Activated CD8-positive, alpha-beta memory T cell treated with anti-CD3 and anti-CD28 coated beads, Interleukin-2, amount 10 ng/mL, durations not matched to agents 7 days and 5 days (primary cell): ENCODE measurements at places on chromosomes 12 and 14. TPM values are rescaled to one million over a fixed set of nuclear protein-coding genes. Genes with fewer than 3 reads are reported as not detected.

GRCh38 chr12:56338308-56339157 is at the start of gene IL23A:
Gene IL23A, plus strand, starts transcription at chr12:56338884. Its CDS starts 161 bp downstream, at chr12:56339045.
- DNase-seq = peak; percentile 87

- no peak for DNase-seq
These were observed 24.7 kb upstream of the HDAC7 start for GRCh38 chr12:47844264-47845019.

GRCh38 chr12:123100882-123101281 is 50.0 kb downstream of the PITPNM2 start:
- no peak for DNase-seq

- DNase-seq = no peak
These were observed 24.7 kb upstream of the B4GALNT1 start for GRCh38 chr12:57657744-57658143.

Gene KIF26A
- total RNA-seq = 1.1 TPM

DNA sequence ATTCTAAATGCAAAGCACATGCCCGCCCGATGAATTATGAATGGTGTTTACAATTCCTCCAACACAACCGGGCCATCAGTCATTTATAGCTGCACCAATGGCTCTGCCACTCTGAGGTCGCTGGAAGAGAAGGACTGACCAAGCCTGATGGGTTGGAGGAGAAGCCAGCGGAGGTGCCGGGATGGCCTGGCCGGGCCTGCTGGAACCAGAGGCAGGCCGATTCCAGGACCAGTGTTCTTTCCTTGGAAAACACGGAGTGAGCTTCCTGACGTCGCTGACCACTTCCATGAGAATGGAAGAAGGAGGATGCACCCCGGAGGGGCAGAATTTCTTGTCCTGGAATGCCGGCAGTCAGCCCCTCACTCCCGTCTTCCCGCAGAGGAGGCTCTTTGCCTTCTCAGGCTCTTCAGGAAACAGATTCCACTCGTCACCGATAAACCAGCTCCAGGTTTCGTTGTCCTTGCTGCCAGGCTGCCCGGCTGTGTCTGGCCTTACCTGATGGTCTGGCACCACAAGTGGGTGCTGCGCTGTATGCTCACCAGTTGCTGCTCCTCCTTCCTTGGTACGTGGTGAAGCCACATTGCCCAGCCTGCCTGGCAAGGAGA is 358.5 kb upstream of the SFSWAP start:
- no peak for DNase-seq

DNA sequence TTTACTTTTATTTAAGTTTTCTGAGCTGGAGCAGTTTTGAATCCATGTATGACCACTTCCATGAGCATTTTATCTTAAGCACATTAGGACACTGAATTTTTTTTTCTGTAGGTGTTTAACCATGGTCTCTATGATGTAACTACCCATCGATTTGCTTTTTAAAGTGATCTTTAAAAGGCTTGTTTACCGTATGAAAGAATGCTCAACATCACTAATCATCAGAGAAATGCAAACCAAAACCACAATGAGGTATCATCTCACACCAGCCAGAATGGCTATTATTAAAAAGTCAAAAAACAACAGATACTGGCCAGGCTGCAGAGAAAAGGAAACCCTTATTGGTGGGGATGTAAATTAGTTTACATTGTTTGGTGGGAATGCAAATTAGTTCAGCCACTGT is 23.0 kb downstream of the GLRX5 start:
- DNase-seq = no peak

Gene PRB2
- not detected for total RNA-seq

Gene E2F7
- 20.2 TPM for total RNA-seq

DNA sequence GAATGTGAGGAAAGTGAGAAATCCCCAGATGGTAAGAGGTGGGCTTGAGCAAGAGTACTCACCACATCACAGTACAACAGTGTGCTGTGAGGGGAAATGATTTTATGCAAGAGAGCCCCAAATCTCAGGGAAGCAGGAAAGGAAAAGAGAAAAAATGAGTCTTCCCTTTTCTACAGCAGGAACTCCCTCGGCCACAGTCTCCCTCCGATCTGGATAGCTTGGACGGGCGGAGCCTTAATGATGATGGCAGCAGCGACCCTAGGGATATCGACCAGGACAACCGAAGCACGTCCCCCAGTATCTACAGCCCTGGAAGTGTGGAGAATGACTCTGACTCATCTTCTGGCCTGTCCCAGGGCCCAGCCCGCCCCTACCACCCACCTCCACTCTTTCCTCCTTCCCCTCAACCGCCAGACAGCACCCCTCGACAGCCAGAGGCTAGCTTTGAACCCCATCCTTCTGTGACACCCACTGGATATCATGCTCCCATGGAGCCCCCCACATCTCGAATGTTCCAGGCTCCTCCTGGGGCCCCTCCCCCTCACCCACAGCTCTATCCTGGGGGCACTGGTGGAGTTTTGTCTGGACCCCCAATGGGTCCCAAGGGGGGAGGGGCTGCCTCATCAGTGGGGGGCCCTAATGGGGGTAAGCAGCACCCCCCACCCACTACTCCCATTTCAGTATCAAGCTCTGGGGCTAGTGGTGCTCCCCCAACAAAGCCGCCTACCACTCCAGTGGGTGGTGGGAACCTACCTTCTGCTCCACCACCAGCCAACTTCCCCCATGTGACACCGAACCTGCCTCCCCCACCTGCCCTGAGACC is 7.8 kb downstream of the ATN1 start:
- DNase-seq = no peak

Gene MTHFD1
- 223 TPM for total RNA-seq

- DNase-seq = no peak
These were observed 66.4 kb upstream of the DCN start for GRCh38 chr12:91249054-91249453.
